ELF-1 (cell line): ENCODE measurements at places on chromosomes 2 and 18.

DNA sequence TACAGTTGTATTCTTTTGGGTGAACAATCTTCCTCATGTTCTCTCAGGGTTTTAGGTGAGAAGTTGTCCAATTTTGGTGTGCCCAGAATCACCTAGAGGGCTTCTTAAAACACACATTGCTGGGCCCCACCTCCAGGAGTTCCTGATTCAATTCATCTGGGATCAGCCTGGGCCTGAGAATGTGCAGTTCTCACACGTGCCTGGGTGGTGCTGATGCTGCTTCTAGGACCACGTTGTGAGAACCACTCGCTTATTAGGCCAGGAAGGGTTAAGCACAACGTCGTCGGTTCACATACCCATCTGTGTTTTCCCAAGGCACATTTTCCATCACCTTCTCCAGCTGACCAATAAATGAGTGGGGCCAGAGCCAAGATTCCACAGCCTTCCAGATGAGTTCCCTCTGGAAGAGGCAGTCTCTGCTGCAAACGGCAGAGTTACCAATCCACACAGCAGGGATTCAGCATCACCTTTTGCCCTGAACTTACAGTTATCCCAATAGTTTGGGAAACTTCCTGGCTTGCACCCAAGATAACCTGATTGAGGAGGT is 277.7 kb upstream of the HNRNPA3 start:
- DNase-seq, result no peak

- peak; percentile 82 for DNase-seq
Observed at GRCh38 chr2:23312996-23313606, 71.9 kb upstream of the KLHL29 start.

- no peak for DNase-seq
Observed at GRCh38 chr18:53799134-53799533, 425.3 kb downstream of the MBD2 start.

DNA sequence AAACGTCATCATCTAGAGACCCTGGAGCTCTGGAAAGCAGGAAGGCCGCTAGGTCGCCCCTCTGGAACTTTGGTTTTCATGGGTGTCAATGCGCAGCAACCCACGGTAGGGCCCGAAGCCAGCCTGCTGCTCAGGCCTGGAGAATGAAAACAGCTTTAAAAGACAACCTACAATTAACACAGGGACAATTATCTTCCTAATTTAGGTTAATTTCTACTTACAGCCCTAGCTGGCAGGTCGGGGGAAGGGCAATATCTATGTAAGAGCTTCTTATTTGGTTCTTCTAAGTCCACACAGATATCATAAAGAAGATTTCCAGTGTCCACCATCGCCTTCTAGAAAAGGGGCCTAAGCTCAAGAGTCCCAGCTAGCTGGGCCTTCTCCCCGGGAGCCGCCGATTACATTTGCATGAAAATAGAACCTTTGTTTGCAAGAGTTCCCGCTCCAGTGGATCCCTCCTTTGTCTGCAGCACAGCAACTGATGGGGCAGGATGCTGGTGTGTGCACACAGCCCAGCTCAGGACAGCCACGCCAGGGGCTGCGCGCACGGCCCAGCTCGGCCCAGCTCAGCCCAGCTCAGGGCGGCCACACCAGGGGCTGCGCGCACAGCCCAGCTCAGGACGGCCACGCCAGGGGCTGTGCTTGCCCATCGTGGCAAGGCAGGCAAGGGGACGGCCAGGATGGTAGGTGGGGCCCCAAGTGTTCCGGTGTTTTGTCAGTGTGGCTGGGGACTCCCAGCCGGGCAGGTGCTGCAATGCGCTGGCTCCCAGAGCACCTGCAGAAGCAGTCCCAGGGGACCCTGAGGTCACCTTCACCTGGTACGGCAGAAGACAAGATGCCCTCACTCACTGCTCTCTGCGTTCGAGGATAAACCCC is 109.1 kb downstream of the HDAC4 start:
- DNase-seq, result peak; percentile 92

- no peak for DNase-seq
Observed at GRCh38 chr18:68763083-68763482, 34.8 kb upstream of the CCDC102B start.

- DNase-seq, result no peak
Observed at GRCh38 chr18:13245481-13246000, 27.0 kb downstream of the LDLRAD4 start.

- no peak for DNase-seq
Observed at GRCh38 chr18:71598374-71598773, 945.8 kb downstream of the CBLN2 start.

DNA sequence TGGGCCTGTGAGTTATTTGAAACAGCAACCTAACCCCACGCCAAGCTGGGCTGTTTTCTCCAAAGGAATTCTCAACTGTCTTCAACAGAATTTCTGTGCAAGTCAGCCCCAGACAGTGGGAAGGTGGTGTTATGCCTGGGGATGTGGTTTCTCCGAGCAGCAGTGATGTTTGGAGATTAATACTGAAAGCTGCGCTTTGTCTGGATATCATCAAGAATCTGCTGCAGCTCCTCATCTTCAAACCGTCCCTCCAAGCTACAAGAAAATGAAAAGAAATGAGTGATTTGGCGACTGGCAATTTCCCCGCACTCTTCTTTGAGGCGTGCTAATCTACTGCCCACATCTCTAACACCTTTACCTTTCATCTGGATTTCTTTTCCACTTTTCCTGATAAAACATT is 10.0 kb downstream of the POLR2D start:
- DNase-seq, result no peak

GRCh38 chr18:34859496-34859895 is 149.4 kb downstream of the DTNA start:
- no peak for DNase-seq

- DNase-seq, result no peak
Observed at GRCh38 chr2:228819701-228820100, 451.4 kb downstream of the PID1 start.

- DNase-seq, result peak; percentile 62
Observed at GRCh38 chr2:114222344-114222743, 220.1 kb upstream of the DPP10 start.

DNA sequence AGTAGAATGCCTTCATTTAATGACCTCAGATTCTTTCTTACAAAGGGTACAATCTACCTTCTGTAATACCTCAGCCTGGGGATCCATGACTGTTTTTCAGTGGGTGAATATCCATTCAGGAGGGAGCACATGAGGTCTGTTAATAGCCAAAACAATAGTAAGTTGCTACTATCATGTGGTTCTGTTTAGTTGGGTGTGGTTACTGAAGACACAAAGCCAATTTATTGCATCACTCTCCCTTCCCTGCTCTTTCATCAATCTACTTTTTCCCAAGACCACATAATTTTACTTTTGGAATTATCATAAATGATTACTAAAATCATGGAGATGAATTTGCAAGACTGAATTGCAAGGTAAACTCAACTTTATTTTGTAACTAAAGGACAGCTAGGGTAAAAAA is 254.2 kb downstream of the GALNT13 start:
- DNase-seq, result no peak

DNA sequence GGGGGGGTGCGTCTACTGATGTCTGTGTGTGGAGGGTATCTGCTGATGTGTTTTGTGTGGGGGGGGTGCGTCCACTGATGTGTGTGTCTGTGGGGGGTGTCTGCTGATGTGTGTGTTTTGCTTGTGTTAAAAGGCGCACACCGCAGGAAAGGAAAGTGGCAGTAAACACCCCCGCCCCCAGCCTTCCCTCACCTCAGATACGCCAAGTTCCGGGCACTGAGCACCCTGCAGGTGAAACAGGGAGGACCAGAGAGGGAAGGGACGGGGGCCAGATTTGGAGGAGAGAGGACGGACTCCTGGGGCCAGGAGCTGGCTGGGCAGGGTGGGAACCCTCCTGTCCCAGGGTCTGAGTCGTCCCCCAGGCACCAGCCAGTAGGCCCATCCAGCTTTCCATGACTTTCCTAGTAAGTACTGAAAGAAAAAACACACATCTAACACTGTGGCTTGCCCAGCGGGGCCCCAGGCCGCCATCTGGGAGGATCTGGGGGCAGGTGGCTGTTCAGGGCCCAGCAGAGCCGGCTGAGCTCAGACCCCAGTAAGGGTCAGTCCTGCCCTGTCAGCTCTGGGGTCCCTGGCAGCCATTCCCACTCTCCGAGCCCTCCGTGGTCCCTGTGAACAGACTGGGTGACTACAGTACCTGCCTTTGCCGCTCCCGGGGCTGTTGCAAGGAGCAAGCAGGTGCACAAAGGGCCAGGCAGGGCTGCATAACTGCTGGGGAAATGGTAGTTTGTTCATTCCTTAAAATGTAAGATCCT is 126.9 kb downstream of the NFATC1 start:
- no peak for DNase-seq

- no peak for DNase-seq
Observed at GRCh38 chr2:177225965-177226360, 13.4 kb downstream of the HNRNPA3 start.

DNA sequence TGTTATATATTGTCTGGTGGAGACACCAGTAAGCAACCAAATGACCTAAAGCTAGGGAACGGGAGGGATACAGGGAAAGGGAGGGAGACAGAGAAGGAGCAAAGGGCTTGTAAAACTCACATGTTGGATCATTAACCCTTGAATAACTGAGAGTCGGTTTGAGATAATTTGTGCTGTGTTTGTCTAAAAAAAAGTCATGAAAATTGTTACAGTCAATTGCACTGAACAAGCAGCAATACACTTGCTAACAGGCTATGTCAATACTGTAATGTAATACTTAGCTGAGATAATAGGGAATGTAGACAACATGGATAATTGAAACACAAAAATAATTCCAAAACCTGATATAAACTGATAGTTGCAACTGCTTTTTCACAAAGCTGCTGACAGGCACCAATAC is 71.3 kb upstream of the ZNF521 start:
- no peak for DNase-seq

- DNase-seq, result no peak
Observed at GRCh38 chr2:16629044-16629443, 36.6 kb downstream of the CYRIA start.

DNA sequence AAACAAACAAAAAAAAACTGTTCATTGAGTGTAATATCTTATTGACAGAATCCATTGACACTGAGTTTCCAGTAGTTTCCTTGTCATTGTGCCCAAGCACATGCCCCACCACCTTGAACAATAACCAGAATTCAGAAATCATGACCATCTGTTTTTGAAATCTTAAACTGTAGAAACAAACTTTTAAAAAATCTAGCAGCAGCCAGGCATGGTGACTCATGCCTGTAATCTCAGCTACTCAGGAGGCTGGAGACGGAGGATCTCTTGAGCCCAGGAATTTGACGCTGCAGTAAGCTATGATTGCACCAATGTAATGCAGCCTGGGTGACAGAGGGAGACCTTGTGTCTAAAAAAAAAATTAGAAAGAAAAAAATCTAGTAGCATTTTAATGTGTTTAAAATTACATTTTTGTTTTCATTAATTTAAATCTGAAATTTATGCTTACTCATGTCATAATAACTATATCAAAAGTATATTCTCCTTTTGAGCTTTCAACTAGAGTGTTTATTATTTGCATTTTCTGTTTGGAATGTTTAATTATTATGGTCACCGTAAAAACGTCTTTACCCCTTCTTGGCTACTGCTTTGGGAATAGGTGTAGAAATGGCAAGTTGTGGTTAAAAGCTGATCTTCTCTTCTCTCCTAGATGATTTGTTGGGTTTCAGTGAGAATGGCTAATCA is 25.2 kb upstream of the STON1 start:
- no peak for DNase-seq

- no peak for DNase-seq
Observed at GRCh38 chr2:217895070-217895635, 107.6 kb downstream of the TNS1 start.

GRCh38 chr2:224933431-224933830 is 108.8 kb downstream of the DOCK10 start:
- DNase-seq, result no peak

- no peak for DNase-seq
Observed at GRCh38 chr2:10222-10875, 36.0 kb downstream of the FAM110C start.

GRCh38 chr2:223196331-223196730 is 144.3 kb downstream of the KCNE4 start:
- no peak for DNase-seq

GRCh38 chr2:220276741-220277444 is 649.5 kb downstream of the SLC4A3 start:
- no peak for DNase-seq

DNA sequence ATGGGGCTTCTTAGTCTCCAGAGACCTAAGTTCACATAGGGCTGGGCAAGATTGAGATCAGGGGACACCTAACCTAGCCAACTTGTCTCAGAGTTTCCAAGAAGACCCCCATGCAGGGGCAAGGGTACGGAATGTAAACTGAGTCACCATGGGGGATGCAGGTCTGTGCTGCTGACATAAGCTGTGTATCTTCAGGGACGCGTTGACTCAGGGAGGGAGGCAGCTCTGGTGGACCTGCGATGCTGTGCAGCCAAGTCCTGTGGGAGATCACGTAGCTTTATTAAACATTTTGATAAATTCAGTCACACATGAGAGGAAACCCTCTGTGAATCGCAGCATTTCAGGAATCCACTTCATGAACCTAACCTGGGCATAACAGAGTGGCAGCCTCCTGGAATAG is 216.0 kb downstream of the ANKRD30B start:
- DNase-seq, result no peak

DNA sequence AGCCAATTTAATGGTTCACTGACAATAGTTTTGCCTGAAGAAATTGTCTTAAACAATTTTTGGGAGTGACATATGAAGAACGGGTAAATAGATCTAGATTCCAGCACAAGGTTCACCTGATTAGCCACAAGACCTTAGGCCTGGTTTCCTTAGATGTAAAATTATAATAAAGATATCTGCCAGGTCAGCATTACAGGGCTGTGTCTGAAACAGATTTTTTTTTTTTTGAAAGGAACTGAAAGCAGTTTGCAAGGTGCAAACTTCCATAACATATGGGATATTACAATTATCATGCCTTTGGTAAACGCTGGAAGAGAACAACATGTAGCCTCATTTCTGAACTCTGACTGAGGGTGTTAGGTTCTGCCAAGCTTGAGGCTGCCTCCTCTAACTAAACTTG is 599.4 kb downstream of the ERBB4 start:
- DNase-seq, result no peak

DNA sequence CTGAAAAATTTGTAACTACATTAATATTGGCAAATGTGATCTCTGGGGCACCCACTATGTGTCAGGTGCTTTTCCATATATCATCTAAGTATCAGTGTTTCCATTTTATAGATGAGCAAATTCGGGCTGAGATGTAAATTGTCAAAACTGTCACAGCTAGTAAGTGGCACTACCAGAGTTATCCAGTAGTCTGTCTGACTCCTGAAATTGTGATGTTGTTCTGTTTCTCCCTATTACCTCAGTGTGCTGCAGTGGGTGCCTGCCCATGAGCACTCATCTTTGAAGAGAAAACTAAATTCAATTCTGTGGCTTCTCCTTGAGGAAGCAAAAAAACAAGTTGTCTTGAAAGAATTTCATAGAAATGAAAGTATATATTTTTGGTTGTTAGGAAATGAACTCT is 467.4 kb upstream of the FANCL start:
- DNase-seq, result no peak

- DNase-seq, result no peak
Observed at GRCh38 chr2:157221394-157221988, 36.0 kb upstream of the GALNT5 start.

- DNase-seq, result peak; percentile 88
Observed at GRCh38 chr18:49768051-49768391, 45.3 kb downstream of the ACAA2 start.

- peak; percentile 36 for DNase-seq
Observed at GRCh38 chr18:77733292-77733903, 483.8 kb downstream of the GALR1 start.
